Right atrium auricular region (tissue), 2 donors: ENCODE measurements at places on chromosomes 7 and 10. TPM values are rescaled to one million over a fixed set of nuclear protein-coding genes. Genes with fewer than 3 reads are reported as not detected.

Gene SFXN4
- total RNA-seq = 31.3 TPM

Gene OPTN
- 82.7 TPM for total RNA-seq

Gene C10orf90
- total RNA-seq = not detected

Gene SEMA3E
- 0.59 TPM for total RNA-seq

Gene GPNMB
- 137 TPM for total RNA-seq

Gene COL13A1
- total RNA-seq = 5.7 TPM

Gene ITGB8
- total RNA-seq = 8.6 TPM

Gene SPDYE2
- total RNA-seq = not detected

Gene TMEM26
- total RNA-seq = 0.08 TPM

Gene ATG9B
- total RNA-seq = not detected

Gene CCL24
- total RNA-seq = not detected

Gene EVX1
- total RNA-seq = not detected

Gene SGCE
- total RNA-seq = 75.9 TPM

Gene ATP5MK
- 1,203 TPM for total RNA-seq

Gene ACHE
- total RNA-seq = 33.0 TPM

Gene NUTM2A
- total RNA-seq = 2.3 TPM

Gene GSDME
- total RNA-seq = 7.7 TPM
